ENCODE measurements at places on chromosomes 4 and X.
A peak's percentile ranks its signal among the peaks of the same experiment; 100 is the strongest.

GRCh38 chr4:24473309-24473721, 111.0 kb downstream of the DHX15 start:
- peak; percentile 77 for DNase-seq

GRCh38 chr4:13452927-13453579, 31.1 kb downstream of the RAB28 start:
- DNase-seq = no peak

DNA sequence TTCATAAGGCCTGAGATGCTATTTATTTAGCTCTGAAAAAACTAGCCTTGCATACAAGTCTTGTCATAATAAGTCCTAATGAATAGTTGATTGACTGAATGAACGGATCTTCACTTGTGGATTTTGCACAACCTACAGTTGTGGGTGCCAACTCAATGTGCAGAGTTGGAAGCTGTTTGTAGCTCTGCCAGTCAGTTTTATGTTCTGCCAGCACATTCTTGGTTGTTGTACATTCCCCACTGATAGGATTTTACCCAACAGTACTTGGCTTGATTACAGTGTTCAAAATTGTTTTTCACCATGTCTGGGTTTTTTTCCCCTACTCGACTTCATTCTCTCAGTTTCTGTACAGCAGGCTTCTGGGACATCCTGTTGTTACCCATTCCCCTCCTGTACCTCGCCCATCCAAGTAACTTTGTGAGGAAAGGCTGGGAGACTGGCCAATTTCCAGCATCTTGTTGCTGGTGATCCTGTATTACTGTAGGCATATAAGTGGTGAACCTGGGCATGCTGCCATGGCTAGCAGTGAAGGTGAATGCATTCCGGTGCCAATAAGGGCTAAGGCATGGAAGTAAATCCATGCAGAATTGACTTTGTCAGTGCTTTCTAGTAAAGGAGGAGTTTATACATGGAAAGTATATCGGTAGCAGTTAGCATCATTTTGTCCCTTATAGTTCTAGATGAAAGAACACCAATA, 22.8 kb downstream of the IL1RAPL1 start:
- DNase-seq = no peak

DNA sequence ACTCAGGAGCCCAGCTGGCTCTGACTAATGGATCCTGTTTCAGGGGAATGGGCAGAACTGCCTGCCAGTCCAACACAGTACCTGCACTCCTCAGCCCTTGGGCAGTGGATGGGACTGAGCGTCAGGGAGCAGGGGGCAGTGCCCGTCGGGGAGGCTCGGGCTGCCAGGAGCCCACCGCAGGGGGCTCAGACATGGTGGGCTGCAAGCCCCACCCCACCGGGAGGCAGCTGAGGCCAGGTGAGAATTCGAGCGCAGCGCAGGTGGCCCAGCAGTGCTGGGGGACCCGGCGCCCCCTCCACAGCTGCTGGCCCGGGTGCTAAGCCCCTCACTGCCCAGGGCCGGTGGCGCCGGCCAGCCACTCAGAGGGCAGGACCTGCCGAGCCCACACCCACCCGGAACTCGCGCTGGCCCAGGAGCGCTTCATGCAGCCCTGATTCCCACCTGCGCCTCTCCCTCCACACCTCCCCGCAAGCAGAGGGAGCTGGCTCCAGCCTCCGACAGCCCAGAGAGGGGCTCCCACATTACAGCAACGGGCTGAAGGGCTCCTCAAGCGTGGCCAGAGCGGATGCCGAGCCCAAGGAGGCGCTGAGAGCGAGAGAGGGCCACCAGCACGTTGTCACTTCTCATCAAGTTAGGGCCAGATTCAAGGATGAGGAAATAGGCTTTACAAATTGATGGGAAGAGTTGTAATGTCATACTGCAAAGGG, 668.8 kb downstream of the GALNTL6 start:
- no peak for DNase-seq

- peak; percentile 97 for DNase-seq
Observed at GRCh38 chr4:137393044-137393443, 139.2 kb downstream of the PCDH18 start.

DNA sequence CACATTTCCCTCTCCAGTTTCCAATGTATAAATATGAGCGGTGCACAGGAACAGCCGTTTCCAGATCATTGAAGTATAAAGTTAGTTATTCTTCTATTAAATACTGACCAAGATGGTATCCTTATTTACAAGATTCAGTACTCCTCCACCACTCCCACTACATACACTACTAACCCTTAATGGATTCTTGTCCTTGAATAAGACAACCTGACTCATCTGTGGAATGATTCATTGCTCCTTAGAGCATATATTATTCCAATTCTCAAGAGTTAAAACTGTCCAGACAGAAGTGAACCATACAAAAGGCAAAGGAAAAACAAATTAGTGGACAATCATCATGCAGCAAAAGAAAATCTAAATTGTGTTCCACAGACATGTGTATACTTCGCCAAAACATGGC, 373.3 kb downstream of the IDS start:
- DNase-seq = no peak

- no peak for DNase-seq
Observed at GRCh38 chr4:86381431-86381830, 21.6 kb upstream of the MAPK10 start.

- DNase-seq = no peak
Observed at GRCh38 chr4:142944565-142944964, 98.5 kb upstream of the INPP4B start.
